Activated naive CD4-positive, alpha-beta T cell treated with anti-CD3 and anti-CD28 coated beads, Interleukin-2, amount 50 U/mL, for 72 hours (primary cell): ENCODE measurements at places on chromosomes 3 and 15.

GRCh38 chr3:123723522-123724168 lies 138.8 kb upstream of the HACD2 start:
- DNase-seq: peak; percentile 67

DNA sequence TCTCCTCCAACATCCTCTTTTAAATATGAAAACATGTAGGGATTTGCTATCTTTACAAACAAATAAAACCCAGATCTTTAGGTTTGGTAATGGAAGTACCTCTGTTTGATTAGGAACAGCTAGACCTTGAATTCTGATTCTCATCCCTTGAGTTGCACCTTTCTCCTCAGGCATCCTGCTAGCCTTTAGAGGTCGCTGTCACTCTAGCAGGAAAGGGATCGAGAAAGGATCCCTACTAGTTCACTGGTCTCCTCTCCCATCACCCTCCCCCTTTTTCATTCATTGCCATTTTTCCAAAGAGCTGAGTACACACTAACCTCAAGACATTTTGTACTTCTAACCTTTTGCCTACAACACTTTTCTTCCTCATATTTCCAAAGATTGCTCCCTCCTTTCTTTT lies 569.8 kb downstream of the RBMS3 start:
- no peak for DNase-seq

- DNase-seq: peak; percentile 44
Measured at GRCh38 chr3:67349551-67350174, 304.7 kb downstream of the SUCLG2 start.

GRCh38 chr15:59917504-59918157 lies 86.5 kb upstream of the FOXB1 start:
- peak; percentile 64 for DNase-seq

DNA sequence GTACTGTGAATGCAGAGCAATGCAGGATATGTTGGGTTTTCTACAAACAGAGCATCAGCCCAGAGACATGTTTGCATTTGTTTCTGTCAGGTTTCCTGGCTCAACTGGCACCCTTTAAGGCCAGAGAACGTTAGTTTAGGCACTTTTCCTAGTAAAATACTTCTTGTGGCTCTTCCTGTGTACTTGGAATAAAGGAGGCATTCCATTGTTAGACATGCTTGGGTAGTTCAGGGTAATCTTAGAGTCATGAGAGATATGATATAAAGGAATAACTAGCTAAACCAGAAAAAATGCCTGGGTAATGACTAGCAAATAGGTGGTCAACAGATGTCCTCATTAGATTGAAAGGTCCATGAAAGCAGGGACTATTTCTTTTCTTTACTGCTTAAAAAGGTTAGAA lies 60.4 kb upstream of the RBM5 start:
- DNase-seq: no peak

DNA sequence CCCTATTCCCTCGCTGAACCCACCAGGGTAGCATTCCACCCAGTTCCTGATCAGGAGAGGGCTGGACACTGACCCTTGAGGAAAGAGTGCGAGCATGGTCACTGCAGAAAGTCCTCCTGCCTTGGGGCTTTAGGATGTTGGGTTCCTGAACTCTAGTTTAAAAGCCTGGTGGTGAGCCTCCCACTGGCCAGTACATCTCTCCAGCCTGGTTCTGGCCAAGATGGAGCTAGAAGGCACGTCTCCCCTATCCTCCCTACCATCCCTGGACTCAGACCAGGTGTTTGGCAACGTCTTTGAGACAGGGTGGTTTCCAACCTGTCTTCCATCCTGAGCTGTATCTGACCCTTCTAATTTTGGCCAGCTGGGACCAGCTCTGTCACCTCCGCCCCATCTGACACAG lies 31.4 kb downstream of the NBEAL2 start:
- no peak for DNase-seq
